ENCODE measurements at places on chromosomes 4 and X. TPM values are rescaled to one million over a fixed set of nuclear protein-coding genes. Genes with fewer than 3 reads are reported as not detected.
A peak's percentile ranks its signal among the peaks of the same experiment; 100 is the strongest.

DNA sequence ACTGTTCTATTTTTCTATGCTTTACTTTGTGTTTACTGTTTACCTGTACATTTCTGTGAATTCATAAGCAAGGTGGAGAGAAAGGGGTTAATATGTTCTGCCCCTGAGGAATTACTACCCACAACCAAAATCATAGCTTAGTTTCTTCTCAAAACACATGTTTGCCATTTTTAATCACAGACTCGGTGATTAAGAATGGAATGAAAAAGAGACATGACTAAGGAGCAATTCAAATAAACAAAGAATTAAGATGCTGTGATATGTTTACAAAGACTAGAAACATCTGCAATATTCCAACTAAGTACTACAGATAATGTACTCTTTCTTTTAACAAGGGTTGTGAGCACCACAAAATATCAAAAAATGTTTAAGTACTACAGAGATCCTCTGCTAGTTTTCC, 11.7 kb upstream of the FAT4 start:
- no peaks in the 10 kb centered on the region for H3K4me1 ChIP-seq
- H3K36me3 ChIP-seq, result no peaks in the 10 kb centered on the region
- no peak overlapping the region for H3K4me3 ChIP-seq
- no peak for DNase-seq

GRCh38 chr4:1661695-1662094, 22.4 kb downstream of the FAM53A start:
- H3K4me1 ChIP-seq, result no peaks in the 10 kb centered on the region
- no peak overlapping the region for H3K4me3 ChIP-seq
- H3K27ac ChIP-seq, result no peak overlapping the region
- H3K27me3 ChIP-seq, result no peaks in the 10 kb centered on the region
- no peak for DNase-seq

Gene UPF3B
- 3.6 TPM for polyA plus RNA-seq

DNA sequence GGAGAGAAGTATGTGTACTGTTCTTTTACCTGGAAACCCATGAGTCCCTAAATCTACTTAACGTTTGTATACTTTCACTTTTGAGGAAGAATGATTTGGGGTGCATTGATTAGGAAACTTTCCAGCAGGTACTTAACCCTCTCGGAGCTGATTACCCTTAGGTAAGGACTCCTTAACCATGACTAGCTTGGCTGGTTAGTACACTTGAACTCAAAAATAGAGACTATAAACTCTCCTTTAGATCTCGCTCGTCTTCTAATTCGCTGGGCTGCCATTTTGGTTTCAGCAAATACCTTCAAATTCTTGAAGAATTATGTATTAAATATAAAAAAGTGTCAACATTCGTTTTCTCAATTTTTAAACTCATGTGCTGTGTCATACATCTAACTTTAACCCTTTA, 2.0 kb downstream of the USP9X start:
- H3K4me1 ChIP-seq, result peaks cover 62% of the 10 kb centered on the region
- DNase-seq, result peak; percentile 15
- no peaks in the 10 kb centered on the region for H3K36me3 ChIP-seq
- no peaks in the 10 kb centered on the region for H3K27me3 ChIP-seq
- peak overlapping the region; percentile 75 for H3K4me3 ChIP-seq
- peak overlapping the region; percentile 100 for H3K27ac ChIP-seq

GRCh38 chr4:6938237-6938636, 28.6 kb downstream of the TBC1D14 start:
- H3K27ac ChIP-seq, result no peak overlapping the region
- peaks cover 52% of the 10 kb centered on the region for H3K4me1 ChIP-seq
- peak; percentile 42 for DNase-seq
- H3K36me3 ChIP-seq, result peaks cover 3% of the 10 kb centered on the region

Gene ACE2
- not detected for polyA plus RNA-seq

- no peaks in the 10 kb centered on the region for H3K36me3 ChIP-seq
- H3K4me3 ChIP-seq, result no peak overlapping the region
- no peak overlapping the region for H3K27ac ChIP-seq
Observed at GRCh38 chrX:115571712-115572111, 10.7 kb downstream of the PLS3 start.

- no peak overlapping the region for H3K4me3 ChIP-seq
- no peaks in the 10 kb centered on the region for H3K27me3 ChIP-seq
- DNase-seq, result no peak
- no peaks in the 10 kb centered on the region for H3K4me1 ChIP-seq
- H3K36me3 ChIP-seq, result no peaks in the 10 kb centered on the region
- H3K27ac ChIP-seq, result no peak overlapping the region
Observed at GRCh38 chr4:10753336-10753735, 68.8 kb upstream of the CLNK start.

DNA sequence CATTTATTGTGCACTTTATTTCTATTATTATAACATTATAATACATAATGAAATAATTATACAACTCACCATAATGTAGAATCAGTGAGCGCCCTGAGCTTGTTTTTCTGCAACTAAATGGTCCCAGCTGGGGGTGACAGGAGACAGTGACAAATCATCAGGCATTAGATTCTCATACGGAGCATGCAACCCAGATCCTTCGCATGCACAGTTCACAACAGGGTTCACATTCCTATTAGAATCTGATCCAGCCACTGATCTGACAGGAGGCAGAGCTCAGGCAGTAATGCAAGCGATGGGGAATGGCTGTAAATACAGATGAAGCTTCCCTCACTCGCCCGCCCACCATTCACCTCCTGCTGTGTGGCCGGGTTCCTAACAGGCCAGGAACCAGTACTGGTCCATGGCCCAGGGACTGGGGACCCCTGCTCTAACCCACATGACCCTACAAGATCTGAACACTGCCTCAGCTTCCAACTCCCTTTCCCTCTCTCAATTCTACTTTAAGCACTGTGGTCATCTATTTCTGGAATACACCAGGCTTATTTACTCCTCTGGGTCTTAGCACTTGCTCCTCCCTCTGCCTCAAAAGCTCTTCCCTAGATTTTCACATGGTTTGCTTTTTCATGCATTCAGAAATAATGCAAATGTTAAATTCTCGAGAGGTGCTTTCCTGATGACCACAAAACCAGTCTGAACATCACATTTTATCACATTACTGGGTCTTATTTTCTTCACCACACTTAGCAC, 166.8 kb upstream of the HCCS start:
- H3K27me3 ChIP-seq, result no peaks in the 10 kb centered on the region
- no peak overlapping the region for H3K27ac ChIP-seq
- no peaks in the 10 kb centered on the region for H3K4me1 ChIP-seq
- H3K4me3 ChIP-seq, result no peak overlapping the region

DNA sequence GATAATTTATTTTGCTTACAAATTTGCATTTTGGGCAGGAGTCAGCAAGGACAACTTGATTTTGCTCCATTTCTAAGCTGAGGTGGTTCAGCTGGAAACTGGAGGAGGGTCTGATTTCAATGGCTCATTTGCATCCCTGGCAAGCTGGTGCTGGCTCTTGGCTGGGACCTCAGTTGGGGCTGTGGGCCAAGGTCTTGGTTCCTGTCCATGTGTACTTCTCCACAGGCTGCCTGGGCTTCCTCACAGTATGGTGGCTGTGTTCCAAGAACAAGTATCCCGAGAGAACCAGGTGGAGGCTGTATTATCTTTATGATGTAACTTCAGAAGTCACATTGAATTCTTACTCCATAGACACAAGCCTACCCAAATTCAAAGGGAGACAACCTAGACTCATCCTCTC, 77.0 kb upstream of the STX18 start:
- no peaks in the 10 kb centered on the region for H3K27me3 ChIP-seq
- no peaks in the 10 kb centered on the region for H3K36me3 ChIP-seq
- H3K4me1 ChIP-seq, result no peaks in the 10 kb centered on the region
- no peak overlapping the region for H3K27ac ChIP-seq

- H3K27ac ChIP-seq, result no peak overlapping the region
- H3K36me3 ChIP-seq, result no peaks in the 10 kb centered on the region
- H3K4me3 ChIP-seq, result no peak overlapping the region
- no peak for DNase-seq
Observed at GRCh38 chrX:40022421-40022820, 75.3 kb downstream of the BCOR start.

GRCh38 chr4:73329300-73329699, 70.7 kb upstream of the ANKRD17 start:
- H3K27me3 ChIP-seq, result no peaks in the 10 kb centered on the region
- no peaks in the 10 kb centered on the region for H3K4me1 ChIP-seq
- H3K36me3 ChIP-seq, result no peaks in the 10 kb centered on the region
- DNase-seq, result no peak
- no peak overlapping the region for H3K27ac ChIP-seq

Gene UTP3
- 5.0 TPM for polyA plus RNA-seq

GRCh38 chr4:116599859-116600258, 485.5 kb downstream of the TRAM1L1 start:
- H3K36me3 ChIP-seq, result no peaks in the 10 kb centered on the region
- no peak for DNase-seq
- no peak overlapping the region for H3K4me3 ChIP-seq
- no peak overlapping the region for H3K27ac ChIP-seq

GRCh38 chr4:75786526-75786925, 62.1 kb downstream of the USO1 start:
- H3K27ac ChIP-seq, result no peak overlapping the region
- H3K36me3 ChIP-seq, result peaks cover 28% of the 10 kb centered on the region
- no peak overlapping the region for H3K4me3 ChIP-seq

Gene GLA
- polyA plus RNA-seq, result 36.3 TPM

- no peaks in the 10 kb centered on the region for H3K4me1 ChIP-seq
- DNase-seq, result peak; percentile 55
- no peak overlapping the region for H3K27ac ChIP-seq
Observed at GRCh38 chr4:121726642-121727268, 30.0 kb upstream of the ANXA5 start.

GRCh38 chrX:3609810-3610209, 103.6 kb downstream of the PRKX start:
- peaks cover 16% of the 10 kb centered on the region for H3K36me3 ChIP-seq
- H3K27ac ChIP-seq, result no peak overlapping the region
- H3K4me1 ChIP-seq, result no peaks in the 10 kb centered on the region
- no peaks in the 10 kb centered on the region for H3K27me3 ChIP-seq

Gene UGT2B17
- 0.26 TPM for polyA plus RNA-seq

Gene TCEAL7
- polyA plus RNA-seq, result not detected

- H3K4me1 ChIP-seq, result no peaks in the 10 kb centered on the region
- no peaks in the 10 kb centered on the region for H3K36me3 ChIP-seq
- no peak for DNase-seq
- no peak overlapping the region for H3K27ac ChIP-seq
- no peaks in the 10 kb centered on the region for H3K27me3 ChIP-seq
Observed at GRCh38 chrX:150525061-150525919, 43.1 kb upstream of the MTM1 start.

DNA sequence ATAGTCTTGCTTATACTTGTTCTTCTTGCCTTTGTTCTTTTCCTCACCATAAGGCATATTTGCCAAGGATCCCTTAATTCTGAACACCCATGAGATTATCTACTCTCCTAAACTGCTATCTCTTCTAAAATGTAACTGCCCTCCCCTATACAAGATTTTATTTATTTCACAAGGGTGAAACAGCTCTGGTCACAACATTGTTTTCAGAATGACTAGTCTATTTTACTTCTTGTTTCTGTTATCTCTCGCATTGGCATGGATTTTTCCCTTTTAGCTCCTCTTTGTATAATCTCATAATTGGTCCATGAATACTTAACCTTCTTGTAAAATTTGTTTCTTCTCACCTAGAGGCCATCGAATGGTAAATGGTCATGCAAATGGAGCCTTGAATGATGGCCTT, 17.2 kb upstream of the COL25A1 start:
- H3K27ac ChIP-seq, result no peak overlapping the region
- no peak overlapping the region for H3K4me3 ChIP-seq
- H3K4me1 ChIP-seq, result no peaks in the 10 kb centered on the region
- no peaks in the 10 kb centered on the region for H3K27me3 ChIP-seq
- no peaks in the 10 kb centered on the region for H3K36me3 ChIP-seq

DNA sequence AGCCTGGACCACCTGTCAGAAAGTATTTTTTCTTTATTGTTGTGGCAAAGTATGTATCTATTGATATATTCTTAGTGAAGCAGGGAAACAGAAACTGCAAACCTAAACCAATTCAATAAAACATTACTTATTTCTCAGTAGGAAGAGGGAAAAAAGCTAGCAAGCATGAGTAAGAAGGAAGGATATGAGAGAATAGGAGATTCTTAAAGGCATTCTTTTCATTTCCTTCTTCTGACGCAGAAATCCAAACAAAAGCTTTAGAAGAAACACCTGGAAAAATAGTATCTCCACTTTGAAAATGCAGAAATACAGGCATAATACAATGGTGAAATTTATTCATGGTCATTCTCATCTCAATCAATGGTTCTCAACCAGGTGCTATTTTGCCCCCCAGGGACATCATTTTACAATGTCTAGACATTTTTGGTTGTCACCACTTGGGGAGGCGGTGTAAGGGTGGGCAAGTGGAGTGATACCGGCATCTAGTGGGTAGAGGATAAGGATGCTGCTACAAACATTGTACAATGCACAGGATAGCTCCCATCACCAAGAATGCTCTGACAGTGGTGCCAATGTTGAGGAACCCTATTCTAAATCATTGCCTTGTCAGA, 21.7 kb upstream of the ATXN3L start:
- H3K27me3 ChIP-seq, result no peaks in the 10 kb centered on the region
- H3K27ac ChIP-seq, result no peak overlapping the region
- peaks cover 23% of the 10 kb centered on the region for H3K4me1 ChIP-seq
- H3K36me3 ChIP-seq, result no peaks in the 10 kb centered on the region
- H3K4me3 ChIP-seq, result no peak overlapping the region
- DNase-seq, result no peak

DNA sequence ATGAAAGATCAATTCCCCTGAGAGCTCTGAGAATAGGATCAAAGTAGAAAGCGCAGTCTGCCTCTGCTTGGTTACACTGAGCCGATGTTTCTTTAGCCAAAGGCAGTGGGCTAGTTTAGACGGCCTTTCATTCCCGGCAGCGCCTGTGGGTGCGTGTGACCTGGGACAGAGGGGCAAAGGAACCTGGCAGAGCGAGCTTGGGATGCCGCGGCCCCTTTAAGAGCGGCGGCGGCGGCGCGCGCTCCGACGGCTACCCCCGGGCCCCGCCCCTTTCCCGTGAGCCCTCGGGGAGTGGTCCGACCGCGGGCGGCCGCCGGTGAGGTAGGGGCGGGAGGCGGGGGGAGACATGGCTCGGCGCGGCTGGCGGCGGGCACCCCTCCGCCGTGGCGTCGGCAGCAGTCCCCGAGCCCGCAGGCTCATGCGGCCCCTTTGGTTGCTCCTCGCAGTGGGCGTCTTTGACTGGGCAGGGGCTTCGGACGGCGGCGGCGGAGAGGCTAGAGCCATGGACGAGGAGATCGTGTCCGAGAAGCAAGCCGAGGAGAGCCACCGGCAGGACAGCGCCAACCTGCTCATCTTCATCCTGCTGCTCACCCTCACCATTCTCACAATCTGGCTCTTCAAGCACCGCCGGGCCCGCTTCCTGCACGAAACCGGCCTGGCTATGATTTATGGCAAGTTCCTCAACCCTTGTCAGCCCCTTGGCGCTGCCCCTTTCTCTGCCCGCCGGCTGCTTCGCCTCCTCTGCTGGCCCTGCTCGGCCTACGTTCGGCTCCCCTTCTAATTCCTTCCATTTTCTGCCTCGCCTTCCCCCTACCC, at the start of gene SLC9A6:
SLC9A6 (plus strand) TSS at position 279 of the 816 bp plus-strand sequence; CDS start at position 503, 224 bp downstream.
- H3K4me1 ChIP-seq, result peaks cover 23% of the 10 kb centered on the region
- peak within 1 kb of the TSS; percentile 62 for H3K27ac ChIP-seq
- no peaks in the 10 kb centered on the region for H3K27me3 ChIP-seq
- peak within 1 kb of the TSS; percentile 79 for H3K4me3 ChIP-seq

All from B cell (primary cell).